ENCODE measurements at places on chromosomes 1 and 21.

DNA sequence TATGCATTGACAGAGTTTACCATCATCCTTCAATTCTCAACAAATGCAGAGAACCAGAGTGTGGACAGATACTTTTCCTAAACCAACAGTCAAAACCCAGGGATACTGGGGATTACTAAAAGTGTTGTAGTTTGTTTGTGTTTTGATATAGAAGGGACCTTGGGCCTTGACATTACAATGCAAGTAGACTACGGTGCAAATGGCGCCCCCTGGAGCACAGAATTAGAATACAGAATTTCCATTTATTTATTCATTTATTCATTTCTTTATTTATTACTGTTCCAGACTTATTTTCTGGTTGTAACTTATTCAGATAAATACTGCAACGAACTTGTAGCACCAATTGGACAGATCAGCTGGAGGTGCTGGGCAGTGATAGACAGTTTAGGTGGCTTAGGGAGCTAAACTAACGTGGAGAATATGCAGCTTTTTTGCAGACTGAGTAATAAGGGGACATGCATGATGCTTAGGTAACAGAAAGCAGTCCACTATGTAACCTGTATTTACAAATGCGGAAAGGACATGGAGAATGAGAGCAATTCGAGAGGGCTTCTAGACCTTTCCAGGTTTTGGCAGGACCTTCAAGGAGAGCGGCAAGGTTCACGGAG lies 42.6 kb downstream of the KIRREL1 start:
- no peak for DNase-seq

GRCh38 chr1:47813970-47814369 lies 183.2 kb downstream of the TRABD2B start:
- DNase-seq: no peak

GRCh38 chr1:86788300-86789206 lies 84.2 kb downstream of the SH3GLB1 start:
- DNase-seq: no peak

DNA sequence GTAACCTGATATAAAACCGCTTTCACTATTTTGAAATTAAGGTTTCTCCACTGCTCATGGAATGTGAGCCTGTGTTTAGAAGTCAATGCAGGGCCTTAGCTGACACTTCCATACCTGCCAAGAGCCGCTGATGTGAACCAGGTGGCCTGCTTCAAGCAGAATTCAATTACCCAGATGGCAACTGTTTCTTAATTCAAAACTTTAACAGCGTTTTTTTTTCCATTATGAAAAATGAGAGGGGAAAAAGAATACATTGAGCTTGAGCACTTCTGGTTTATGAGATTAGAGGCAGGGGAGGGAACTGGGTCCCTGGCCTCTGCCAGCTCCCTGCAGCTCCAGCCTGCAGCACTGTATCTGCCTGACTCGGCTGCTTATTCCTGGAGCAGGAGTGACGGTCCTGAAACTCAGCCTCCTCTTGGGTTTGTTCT lies 7.7 kb upstream of the ATP1A1 start:
- no peak for DNase-seq

DNA sequence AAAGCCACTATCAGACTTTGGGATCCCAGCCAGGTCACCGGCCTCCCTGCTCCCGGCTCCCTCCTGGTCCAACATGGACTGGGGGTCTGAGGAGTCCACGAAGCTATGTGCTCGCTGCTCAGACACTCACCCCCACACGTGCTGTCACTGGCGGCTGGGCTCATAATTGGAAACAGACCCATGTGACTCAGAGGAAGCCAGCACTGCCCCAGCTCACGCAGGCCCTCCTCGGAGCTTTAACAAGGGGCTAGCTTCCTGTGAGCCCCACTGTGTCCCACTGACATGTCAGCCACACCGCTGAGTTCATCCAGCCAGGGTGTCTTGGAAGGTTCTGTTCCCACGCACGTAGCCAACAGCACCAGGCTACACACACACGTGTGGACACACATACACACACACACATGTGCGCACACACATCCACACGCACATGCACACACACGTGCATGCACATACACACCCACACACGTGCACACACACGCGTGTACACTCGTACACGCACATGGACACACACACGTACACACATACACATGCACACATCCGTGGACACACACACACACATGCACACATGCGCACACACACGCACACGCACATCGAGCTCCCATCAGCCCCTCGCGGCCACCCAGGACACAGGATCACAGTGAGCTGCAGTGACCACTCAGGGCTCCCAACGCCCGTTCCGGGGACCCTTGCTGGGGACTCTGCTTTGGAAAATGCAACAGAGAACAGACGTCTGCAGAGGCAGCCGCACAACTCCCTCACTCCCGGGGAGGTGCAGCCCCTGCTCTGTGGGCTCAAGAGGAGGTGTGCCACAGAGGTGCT lies 18.4 kb upstream of the COL6A2 start:
- DNase-seq: no peak

DNA sequence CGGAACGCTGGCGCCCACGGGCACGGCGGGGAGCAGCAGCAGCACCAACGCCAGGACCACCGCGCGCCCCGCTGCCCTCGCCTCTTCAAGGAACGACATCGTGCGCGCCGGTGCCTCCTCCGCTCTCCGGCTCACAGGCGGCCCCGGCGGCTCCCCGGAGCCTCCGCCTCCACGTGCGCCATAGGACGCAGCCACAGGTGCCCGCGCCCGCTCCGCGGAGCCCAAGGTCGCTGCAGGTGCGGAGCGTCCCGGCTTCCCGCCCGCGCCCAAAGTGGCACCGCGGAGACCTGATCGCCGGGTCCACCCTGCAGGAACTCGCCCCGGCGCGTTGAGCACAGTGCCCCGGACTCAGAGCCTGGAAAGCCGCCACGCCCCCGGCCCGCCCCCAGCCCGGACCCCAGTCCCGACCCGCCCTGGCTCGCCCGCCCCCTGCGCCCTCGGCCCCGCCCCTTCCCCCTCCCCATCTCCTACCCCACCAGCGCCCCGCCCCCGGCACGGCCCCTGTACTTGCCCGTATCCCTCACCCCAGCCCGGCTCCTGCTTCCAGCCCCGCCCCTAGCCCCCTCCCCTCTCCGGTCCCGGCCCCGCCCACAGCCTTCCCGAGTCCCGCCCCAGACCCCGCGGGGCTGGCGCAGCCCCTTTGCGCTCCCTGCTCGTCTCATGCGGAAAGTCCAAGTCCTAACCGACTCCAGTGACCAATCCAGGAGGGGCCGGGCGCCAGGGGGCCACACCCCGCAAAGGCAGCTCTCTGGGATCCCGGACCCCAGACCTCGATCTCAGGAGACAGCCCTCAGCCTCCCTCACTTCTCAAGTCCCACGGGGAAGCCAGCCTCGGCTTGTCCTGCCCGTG lies at the start of gene MEGF6:
Gene MEGF6 (minus strand): TSS at position 339 of the 850 bp plus-strand sequence. CDS start 240 bp downstream, at position 99.
- peak; percentile 17 for DNase-seq

GRCh38 chr1:159040893-159041724 lies 31.4 kb downstream of the IFI16 start:
- no peak for DNase-seq

- DNase-seq: no peak
Measured at GRCh38 chr1:90821152-90821787, 104.2 kb upstream of the BARHL2 start.

DNA sequence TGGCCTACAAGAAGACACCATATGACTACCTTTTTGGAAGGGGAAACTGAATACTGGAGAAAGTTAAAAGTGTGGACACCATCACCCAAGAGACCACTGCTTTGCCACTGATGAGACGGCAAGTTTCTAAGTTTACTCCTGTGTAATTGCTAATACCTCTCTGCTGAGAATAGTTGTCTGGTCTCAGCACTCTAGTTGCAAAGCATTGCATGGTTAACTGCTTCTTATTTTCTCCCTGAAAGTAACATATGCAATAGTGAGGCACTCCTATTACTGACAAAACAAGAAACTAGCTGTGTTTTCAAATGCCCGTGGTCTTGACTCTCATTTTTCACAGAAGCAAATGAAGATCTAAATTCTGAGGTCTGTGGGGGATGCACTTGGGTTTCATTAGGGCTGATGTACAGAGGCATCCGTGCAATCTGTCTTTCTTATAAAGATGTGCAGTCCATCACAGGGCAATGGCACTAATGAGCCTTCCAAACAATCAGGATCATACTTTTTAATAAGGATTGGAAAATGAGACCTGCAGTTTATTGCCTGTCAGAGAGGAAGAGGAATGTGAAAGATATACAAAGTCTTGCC lies 62.9 kb downstream of the IFI44 start:
- no peak for DNase-seq

DNA sequence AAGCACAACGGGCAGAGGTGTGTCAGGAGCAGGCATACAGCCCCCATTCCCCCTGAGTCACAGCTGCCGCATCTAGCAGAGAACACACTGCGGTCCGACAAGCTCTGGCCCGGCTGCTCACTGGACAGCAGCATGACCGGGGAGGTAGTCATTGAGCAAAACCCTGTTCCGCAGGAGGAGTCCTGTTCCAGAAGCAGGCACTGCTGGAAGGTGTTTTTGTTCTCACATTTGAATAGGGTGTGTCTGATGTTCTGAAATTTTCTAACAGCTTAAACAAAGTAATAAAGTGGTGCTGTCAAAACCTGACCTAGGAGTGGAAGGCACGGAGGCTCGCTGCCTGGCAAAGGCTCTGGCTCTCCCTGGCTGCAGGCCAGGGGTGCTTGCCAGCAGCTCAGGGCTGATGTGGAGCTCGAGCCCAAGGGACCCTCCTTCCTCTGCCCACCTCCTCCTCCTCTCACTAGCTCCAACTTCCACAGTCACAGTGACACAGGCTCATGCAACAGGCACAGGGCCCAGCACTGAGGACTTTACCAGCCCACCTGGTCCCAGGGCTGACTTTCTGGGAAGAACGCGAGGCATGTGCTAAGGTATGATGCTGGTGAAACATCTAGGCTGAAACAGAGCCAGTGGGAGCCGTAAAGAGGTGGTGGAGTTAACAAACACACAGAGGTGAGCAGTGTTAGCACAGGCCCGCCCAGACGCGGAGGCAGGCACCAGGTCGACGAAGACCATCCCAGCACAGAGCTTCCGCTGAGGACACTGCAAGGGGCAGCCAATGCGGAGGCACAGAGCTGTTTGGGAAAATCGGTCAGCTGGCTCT lies 118.6 kb upstream of the IFFO2 start:
- DNase-seq: no peak

DNA sequence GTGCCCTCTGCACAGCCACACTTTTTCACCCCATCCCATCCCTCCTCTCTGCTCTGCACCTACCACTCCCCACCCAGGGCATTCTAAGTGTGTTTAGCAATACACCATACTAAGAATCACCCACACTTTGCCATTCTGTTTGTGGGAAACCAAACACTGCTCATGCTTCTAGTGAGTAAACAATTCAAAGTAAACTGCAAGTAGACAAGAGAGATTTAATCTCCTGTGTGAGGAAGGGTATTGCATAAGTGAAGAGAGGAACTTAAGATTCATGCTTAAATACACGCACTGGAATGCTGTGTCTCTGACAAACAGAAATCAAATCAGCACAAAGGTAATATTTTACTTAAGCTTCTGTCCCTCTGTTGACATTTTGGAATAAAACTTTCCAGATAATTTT lies 4.8 kb upstream of the EDARADD start:
- DNase-seq: no peak

- DNase-seq: no peak
Measured at GRCh38 chr1:36492491-36492890, 9.8 kb upstream of the CSF3R start.

DNA sequence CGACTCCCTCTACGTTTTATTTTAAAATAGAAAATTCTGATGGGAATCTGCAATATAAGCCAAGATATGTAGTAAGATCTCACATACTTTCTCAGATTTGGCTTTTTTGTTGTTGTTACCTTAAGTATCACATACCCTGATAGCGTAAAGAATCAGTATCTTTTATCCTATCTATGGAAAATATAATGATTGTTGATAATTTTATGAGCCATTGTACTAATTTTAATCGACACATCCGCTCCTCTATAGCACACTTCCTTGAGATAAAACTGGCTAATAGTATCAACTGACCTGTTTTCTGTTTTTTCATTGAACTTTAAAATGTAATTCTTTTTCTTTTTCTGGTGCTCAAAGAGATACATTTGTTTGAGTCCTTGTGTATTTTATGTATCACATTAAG lies 118.7 kb downstream of the NFIA start:
- no peak for DNase-seq

DNA sequence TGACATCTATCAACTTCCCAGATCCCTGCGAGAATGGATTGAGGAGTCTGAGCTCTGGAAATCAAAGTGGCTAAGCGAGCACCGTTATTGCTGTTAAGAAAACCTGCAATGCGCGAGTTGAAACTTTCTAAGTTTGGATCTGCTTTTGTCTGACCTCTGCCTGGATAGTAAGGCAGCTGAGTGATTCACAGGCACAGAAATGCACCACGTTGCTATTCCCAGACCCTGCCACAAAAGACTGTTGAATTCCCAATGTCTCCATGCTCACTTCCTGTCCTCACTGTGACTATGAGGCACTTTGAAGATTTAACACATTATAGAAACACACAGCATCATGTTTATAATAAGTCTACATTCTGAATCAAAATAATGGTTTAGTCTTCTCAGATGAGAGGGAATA lies 27.1 kb upstream of the CNIH3 start:
- no peak for DNase-seq

- no peak for DNase-seq
Measured at GRCh38 chr21:26784974-26785373, 60.2 kb downstream of the ADAMTS1 start.

DNA sequence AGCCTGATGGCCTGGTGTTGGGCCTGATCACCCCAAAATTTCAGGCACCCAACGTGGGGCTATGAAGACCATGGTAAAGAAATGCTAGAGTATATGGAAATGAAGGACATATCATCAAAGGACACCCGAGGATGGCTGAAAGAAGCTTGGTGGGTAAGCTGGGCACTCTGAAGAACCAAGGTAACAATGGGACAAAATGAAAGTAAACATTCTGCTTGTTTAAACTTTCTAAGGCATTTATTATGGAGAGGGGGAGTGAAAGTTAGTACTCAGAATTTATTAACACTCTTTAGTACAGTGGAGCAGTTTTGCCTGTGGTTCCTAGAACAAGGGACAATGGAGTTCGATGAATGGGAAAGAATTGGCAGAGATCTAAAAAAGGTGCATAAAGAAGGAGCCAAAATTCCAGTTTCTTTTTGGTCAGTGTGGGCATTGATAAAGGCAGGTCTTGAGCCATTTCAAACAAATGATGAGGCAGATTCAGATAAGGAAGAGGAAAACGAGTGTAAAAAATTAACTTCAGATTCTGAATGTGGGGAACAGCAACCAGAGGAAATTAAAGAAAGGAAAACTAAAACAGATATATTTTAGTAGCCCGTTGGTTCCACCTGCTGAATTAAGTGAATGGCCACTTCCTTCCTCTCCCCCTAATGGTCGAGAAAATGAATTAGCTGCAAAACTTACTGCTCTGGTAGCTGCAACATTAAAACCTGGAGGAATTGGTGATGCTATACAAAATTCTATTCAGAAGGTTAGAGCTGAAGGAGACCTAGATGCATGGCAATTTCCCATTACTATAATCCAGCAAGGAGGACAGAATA lies 8.4 kb upstream of the PM20D1 start:
- DNase-seq: no peak

All from stimulated activated CD4-positive, alpha-beta T cell treated with anti-CD3 and anti-CD28 coated beads, Interleukin-1b, Interleukin-23, amount 100 ng/mL, for 1 hour (primary cell).